D341Med (cell line): ENCODE measurements at places on chromosomes 7 and 10.

- no peak for DNase-seq
Observed at GRCh38 chr10:95266674-95267095, 24.1 kb downstream of the PDLIM1 start.

- DNase-seq, result no peak
Observed at GRCh38 chr10:43119416-43120115, 18.7 kb upstream of the CSGALNACT2 start.

DNA sequence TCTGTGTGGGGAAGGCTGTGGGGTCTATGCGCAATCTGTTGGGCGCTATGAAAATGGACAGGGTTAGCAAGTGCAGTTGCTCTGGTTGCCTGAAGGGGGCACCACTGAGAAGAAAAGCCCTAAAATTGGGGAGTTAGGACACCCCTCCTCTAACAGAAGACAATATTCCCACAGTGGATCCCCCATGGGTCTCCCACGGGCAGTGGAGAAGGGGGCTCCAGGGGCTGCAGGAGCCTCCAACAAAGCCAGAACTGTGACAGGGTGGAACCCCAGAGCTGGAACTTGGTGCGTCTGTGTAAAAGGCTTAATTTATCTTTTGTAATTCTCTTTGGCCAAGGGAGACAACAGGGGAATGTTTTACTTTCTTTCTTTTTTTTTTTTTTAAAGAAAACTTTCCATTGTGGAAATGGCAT lies 12.5 kb upstream of the COL13A1 start:
- DNase-seq, result no peak

GRCh38 chr10:122089311-122090017 lies 100.5 kb downstream of the TACC2 start:
- DNase-seq, result no peak

GRCh38 chr7:86328801-86329433 lies 314.8 kb upstream of the GRM3 start:
- no peak for DNase-seq

DNA sequence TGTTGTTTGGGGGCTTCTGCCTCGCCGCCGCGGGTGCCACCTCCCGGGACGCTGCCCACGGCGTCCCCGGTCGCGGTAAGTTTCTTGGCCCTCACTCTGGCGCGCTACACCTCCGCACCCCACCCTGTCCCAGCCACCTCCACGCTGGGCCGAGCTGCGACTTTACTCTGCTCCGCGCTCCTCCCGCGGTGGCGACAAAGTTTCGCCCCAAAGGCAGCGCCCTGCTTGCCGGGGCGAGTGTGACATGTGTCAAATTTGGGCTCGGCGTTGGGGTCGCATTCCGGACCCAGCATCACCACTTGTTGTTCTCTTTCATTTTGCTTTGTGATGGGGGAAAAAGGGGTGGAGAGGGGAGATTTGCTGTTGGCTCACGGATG lies 167.7 kb upstream of the PPP1R3A start:
- no peak for DNase-seq

DNA sequence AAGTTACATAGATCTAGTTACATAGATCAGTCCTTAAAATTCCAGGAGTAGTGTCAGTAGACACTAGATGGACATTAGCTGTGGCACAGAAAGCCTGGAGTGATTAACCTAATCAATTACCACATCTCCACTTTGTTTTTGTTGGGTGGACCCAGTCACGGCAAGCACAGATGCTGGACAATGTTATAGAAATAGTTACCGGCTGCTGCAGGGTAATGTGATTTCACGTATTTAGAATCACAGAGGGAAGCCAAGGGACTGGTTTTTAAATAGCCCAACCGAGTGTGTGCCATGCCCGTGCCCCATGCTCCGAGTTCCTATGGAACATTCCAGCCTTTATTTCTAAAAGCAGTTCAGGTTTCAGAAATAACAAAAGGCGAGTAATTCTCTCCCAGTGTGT lies 2.8 kb downstream of the LGI1 start:
- no peak for DNase-seq

- peak; percentile 80 for DNase-seq
Observed at GRCh38 chr7:152522571-152523067, 86.8 kb upstream of the KMT2C start.

DNA sequence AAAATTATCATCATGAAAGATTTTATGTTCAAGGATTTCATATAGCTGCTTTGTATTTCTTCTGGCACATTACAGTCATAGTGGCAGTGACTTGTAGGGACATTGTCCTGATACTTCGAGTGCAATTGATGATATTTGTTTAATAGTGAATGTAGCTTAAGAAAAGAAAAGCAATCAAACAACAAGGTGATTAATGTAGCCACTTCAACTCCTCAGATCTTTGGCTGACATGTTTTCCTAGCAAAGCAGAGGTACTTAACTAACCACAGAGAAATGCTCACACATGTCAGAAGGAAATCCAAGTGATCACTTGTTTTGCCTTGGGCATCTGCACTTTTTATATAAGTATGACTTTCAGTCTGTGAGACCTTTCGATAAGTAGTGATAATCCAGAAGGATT lies 470.3 kb downstream of the AUTS2 start:
- no peak for DNase-seq

- no peak for DNase-seq
Observed at GRCh38 chr10:108905171-108905570, 1018.1 kb downstream of the XPNPEP1 start.

DNA sequence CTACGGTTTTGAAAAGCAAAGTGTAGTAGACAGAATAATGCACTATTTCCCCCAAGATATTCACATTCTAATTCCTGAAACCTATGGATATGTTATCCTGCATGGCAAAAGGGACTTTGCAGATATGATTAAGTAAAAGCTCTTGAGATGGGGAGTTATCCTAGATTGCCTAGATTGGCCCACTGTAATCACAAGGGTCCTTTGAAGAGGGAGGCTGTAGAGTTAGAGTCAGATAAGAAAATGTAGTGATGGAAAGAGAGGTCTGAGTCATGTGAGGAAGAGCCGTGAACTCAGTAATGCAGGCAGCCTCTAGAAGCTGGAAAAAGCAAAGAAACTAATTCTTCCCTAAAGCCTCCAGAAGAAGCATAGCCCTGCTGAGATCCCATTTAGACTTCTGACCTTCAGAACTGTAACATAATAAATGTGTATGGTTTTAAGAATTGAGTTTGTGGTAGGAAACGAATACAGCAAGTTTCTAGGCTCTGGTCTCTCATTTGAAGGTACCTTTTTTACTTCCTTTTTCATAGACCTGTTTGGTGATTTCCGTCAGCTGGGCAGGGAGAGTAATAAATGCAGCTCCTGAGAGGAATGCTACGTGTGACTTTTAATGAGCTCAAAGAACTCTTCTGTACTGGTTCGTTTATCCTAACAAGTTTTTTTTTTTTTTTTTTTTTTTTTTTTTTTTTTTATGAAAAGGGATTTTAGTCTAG lies 41.9 kb upstream of the NXPH1 start:
- no peak for DNase-seq

DNA sequence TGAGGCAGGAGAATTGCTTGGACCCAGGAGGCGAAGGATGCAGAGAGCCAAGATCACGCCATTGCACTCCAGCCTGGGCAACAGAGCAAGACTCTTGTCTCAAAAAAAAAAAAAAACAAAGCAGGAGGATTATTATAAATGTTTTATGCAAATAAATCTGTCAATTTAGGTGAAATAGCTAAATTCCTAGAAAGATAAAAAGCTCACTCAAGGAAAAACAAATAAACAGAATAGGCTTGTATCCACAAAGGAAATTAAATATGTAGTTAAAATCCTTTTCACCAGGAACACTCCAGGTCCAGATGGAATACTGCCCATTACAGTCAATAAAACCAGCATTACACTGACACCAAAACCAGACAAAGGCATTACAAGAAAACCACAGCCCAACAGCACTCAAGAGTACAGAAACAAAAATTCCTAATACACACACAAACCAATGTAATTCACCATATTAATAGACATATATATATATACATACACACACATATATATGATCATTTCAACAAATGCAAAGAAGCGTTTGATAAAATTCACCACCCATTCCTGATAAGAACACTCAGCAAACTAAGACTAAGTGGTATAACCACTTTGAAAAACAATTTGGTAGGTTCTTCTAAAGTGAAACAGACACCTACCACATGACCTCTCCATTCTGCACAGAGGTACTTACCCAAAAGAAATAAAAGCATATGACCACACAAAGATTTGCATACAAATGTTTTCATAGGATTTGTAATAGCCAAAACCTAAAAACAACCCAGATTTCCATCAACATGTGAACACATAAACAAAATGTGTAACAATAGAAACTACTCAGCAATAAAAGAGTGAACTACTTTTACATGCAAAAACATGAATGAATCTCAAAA lies 38.8 kb downstream of the ABI1 start:
- no peak for DNase-seq

GRCh38 chr7:136533732-136534131 lies 334.7 kb upstream of the CHRM2 start:
- peak; percentile 82 for DNase-seq

DNA sequence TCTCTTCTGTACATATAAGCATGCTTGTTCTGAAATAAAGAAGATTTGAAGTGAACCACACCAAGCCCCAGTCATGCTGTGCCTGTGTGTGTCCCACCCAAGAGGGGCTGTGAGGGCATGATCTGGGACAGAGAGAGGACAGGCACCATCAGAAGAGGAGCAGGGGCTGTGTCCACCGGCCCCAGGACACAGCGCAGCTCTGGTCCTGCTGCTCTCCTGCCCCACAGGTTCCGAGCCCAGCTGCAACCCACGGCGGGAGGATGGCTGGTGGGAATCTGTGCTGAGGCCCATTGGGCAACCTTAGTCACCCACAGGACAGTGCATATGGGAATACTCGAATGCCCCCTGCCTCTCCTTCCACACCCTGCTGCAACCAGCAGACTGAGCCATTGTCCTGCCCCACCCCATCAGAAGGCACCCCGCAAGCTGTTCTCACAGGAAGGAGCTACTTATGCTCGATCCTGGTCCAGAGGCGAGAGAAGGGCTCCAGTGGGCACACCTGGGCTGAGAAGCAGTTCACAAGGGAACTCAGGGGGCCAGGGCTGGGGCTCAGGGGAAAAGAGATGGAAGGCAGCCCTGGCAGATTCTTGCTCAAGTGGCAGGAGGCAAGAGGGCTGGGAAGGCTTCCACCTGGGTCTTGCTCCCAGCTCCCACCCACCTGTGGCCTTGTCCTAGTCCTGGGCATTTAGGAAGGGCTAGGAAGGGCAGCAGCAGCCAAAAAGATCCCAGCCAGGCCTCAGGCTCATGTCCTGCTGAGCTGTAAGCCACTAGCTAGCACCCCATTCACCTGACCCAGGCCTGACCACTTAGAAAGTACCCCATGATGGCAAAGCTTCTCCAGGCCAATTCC lies 31.9 kb downstream of the LDB3 start:
- no peak for DNase-seq

GRCh38 chr10:13899941-13900340 lies 313.2 kb downstream of the PRPF18 start:
- no peak for DNase-seq

DNA sequence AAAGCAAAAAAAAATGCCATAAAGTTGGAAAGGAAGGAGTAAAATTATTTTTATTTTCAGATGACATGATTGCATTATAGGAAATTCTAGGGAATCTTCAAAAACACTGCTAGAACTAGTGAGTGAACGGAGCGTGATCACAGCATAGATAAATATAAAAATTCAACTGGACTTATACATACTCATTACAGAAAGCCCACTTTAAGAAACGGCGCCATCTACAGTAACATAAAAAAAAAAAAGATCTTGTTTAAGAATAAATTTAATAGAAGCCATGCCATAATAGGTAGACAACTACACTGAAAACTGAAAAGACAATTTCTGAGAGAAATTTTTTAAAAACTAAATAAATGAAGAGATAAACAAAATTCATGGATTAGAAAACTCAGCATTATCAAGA lies 623.1 kb upstream of the MGMT start:
- no peak for DNase-seq

GRCh38 chr7:71342202-71342601 lies 210.3 kb downstream of the GALNT17 start:
- no peak for DNase-seq

DNA sequence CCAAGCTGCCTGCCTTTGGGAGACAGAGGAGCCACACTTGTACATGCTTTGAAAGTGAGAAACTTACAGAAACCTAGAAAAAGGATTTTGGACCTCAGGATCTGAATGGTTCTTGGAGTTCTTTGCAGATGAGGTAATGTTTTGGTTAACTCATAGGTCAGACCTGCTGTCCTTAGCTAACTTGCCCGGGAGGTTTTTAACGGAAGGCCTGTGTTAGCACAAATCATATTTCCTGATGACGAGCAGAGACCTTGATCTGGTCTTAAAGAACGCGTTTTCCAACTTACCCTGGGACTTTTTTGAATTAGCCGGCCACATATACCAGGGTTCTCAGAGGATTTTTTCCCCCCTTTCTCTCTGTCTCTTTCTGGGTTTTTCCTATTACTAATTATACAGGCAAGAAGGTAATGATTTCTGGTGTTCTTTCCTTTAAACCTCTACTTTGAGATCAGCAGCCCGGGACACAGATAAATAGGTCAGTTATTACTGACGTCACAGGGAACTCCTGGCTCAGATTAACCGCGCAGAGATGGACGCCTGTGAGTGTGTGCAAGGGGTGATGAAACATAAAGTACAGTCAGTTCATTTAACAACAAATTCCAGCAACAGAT lies 101.7 kb upstream of the KLF6 start:
- DNase-seq, result no peak

DNA sequence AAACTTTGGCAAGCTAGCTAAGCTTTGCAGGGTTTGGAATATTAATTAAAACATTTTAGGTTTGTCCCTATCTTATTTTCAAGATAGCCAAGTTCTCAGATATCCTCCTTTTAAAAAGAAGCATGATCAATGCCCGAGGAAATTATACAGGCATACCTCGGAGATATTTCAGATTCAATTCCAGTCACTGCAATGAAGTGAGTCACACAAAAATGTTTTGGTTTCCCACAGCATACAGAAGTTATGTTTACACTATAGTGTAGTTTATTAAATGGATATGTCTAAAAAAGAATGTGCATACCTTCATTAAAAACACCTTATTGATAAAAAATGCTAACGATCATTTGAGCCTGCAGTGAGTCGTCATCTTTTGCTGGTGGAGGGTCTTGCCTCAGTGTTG lies 382.9 kb upstream of the NPVF start:
- DNase-seq, result no peak

DNA sequence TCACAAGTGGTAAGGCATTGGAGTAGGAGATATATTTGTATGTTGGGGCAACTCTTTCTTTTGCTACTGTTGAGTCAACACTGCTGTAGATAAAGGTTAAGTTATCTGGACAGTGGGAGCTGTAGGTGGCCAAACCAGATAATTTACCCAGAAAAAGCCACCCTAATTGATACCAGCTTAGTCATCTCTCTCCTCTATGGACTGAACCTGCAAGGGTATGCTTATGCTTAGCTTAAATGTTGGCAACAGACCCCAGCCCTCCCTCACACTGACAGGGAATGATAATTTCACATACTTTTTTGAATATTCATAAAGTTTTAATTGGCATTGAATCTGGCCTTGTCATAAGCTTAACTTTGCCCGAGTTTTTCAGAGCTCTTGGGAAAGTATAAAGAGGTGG lies 66.3 kb downstream of the CREB5 start:
- DNase-seq, result no peak

GRCh38 chr7:38393874-38394273 lies 120.4 kb upstream of the TARP start:
- no peak for DNase-seq

GRCh38 chr10:92207061-92207460 lies 83.8 kb downstream of the CPEB3 start:
- DNase-seq, result no peak
